ENCODE measurements at places on chromosomes 12 and 14.

GRCh38 chr12:47269916-47270315, 190.2 kb upstream of the AMIGO2 start:
- peaks cover 19% of the 10 kb centered on the region for H3K36me3 ChIP-seq
- peaks cover 78% of the 10 kb centered on the region for H3K4me1 ChIP-seq
- DNase-seq = no peak
- H3K4me3 ChIP-seq = no peak overlapping the region

DNA sequence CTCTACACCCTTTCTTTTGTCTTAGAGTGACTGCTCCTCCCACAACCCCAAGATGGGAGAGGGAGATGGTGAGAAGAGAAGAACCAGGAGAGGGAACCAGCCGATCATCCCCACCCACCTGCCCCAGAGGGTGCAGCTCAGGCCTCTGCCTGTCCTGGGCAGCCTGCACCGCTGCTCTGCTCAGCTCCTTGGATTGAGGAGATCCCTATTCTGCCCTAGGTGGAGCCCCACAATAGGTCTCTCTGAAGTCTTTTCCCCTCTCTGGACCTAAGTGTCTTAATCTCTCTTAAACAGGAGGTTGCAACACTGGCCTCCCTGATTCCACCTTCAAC, 2.2 kb downstream of the ANKRD33 start:
- H3K36me3 ChIP-seq = no peaks in the 10 kb centered on the region
- H3K4me3 ChIP-seq = no peak overlapping the region
- no peak overlapping the region for H3K27ac ChIP-seq
- no peak for DNase-seq
- H3K4me1 ChIP-seq = peaks cover 9% of the 10 kb centered on the region

DNA sequence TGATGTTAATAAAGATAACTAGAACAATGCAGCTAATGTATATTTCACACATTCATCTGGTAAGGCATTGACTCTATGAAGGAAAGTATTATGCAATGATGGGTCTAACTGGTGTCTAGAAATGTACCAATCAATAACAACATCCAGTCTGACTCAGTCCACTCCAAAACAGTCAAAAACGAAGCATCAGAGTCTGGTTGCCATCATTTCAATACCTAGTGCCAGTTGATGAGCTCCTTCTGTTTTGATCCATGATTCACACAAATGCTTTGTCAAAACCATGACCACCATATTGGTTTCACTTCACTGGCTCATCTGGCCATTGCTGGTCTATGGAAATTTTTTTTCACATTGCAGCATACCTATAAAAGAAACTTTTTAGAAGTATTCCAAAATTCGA, 747.2 kb upstream of the TMEM132C start:
- no peaks in the 10 kb centered on the region for H3K27me3 ChIP-seq
- DNase-seq = no peak
- H3K4me1 ChIP-seq = no peaks in the 10 kb centered on the region
- no peak overlapping the region for H3K4me3 ChIP-seq

DNA sequence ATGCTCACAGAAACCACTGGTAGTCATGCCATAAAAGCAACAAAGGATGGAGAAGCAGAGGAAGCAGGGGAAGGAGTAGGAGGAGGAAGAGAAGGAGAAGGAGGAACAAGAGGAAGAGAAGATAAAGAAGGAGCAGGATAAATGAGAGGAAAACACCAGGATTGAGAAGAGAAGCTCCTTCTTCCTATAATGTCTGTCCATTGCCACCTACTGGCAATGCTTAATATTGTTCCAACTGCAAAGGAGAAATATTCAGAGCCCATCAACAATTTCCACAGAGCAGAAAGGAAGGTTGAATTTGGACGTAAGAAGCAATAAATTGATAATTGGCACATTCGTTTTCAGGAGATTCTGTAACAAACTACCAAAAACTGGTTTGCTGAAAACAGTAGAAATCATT, 898.4 kb downstream of the SLC16A7 start:
- H3K27me3 ChIP-seq = no peaks in the 10 kb centered on the region
- H3K27ac ChIP-seq = no peak overlapping the region
- H3K36me3 ChIP-seq = no peaks in the 10 kb centered on the region
- H3K4me3 ChIP-seq = no peak overlapping the region
- DNase-seq = no peak

DNA sequence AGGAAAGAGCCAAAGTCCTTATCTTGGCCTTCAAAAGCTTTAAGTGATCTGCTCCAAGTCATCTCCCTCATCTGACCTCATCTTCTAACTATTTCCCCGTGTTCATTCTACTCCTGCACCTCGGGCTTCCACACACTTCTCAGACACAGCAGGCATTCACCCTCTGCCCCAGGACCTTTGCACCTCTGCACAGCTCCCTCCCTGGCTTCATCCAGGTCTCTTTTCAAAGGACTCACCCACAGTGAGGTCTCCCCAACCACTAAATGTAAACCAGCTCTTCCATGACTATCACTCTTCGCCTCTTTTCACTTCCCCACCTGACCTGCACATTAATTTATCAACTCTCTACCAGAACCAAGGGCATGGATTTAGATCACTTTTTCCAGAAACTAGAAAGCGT, 161.8 kb downstream of the PIWIL1 start:
- H3K4me3 ChIP-seq = no peak overlapping the region
- H3K27ac ChIP-seq = no peak overlapping the region
- no peak for DNase-seq
- H3K4me1 ChIP-seq = no peaks in the 10 kb centered on the region

GRCh38 chr14:43157661-43158060, 1349.4 kb downstream of the FSCB start:
- no peaks in the 10 kb centered on the region for H3K36me3 ChIP-seq
- H3K4me1 ChIP-seq = no peaks in the 10 kb centered on the region
- H3K27ac ChIP-seq = no peak overlapping the region
- no peak for DNase-seq
- no peak overlapping the region for H3K4me3 ChIP-seq

DNA sequence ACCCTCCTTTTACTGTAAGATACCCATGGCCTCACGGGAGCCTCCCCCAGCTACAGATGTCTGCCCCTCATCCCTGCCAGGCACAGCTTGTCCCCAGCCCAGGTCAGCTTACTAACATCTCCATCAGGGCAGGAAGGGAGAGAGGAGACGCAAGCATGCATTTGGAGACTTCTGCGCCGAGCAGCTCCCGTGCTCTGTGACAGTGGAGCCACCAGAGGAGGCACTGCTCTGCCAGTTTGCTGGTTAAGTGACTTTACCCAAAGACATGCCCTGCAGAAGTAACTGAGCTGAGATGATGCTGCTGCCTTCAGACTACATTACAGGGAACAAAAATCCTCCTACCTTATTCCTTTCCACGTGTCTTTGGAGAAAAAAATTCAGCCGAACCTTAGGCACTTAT, 133.4 kb downstream of the ESRRB start:
- peaks cover 5% of the 10 kb centered on the region for H3K4me1 ChIP-seq
- no peaks in the 10 kb centered on the region for H3K36me3 ChIP-seq
- no peak for DNase-seq
- H3K27ac ChIP-seq = no peak overlapping the region

- H3K27me3 ChIP-seq = no peaks in the 10 kb centered on the region
- DNase-seq = no peak
- no peaks in the 10 kb centered on the region for H3K36me3 ChIP-seq
- H3K4me1 ChIP-seq = no peaks in the 10 kb centered on the region
These were observed 183.9 kb downstream of the ETNK1 start for GRCh38 chr12:22808860-22809259.

GRCh38 chr12:8899830-8900229, 14.5 kb upstream of the PHC1 start:
- DNase-seq = no peak
- no peaks in the 10 kb centered on the region for H3K27me3 ChIP-seq
- H3K4me3 ChIP-seq = no peak overlapping the region
- H3K4me1 ChIP-seq = peaks cover 3% of the 10 kb centered on the region
- H3K36me3 ChIP-seq = no peaks in the 10 kb centered on the region

DNA sequence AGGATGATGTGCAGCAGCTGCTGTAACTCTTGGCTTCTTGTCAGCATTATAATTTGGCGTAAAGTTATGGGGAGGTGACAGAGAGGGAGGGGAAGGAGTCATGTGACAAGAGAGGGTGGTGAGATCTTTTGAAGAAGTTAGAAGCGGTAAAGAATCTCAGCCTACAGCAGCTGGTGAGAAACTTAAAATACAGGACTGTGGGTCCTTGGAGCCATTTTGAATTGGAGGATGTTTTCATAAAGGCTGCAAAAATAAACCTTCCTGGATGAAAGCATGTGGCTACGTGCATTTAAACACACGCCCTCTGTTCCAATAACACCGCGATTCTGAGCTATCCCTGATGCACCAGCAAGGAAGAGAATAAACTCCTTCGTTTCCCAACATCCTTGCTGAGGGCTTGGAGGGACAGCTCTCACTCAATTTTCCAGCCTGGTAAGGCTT, 133.7 kb downstream of the TMEM30B start:
- H3K4me1 ChIP-seq = no peaks in the 10 kb centered on the region
- no peak overlapping the region for H3K4me3 ChIP-seq
- no peaks in the 10 kb centered on the region for H3K36me3 ChIP-seq
- no peak for DNase-seq

- DNase-seq = no peak
- H3K36me3 ChIP-seq = no peaks in the 10 kb centered on the region
- H3K4me3 ChIP-seq = no peak overlapping the region
- H3K27me3 ChIP-seq = no peaks in the 10 kb centered on the region
- no peaks in the 10 kb centered on the region for H3K4me1 ChIP-seq
These were observed 13.0 kb upstream of the RIOX1 start for GRCh38 chr14:73477618-73478266.

- DNase-seq = no peak
- no peaks in the 10 kb centered on the region for H3K36me3 ChIP-seq
- H3K27ac ChIP-seq = no peak overlapping the region
- H3K4me1 ChIP-seq = no peaks in the 10 kb centered on the region
- H3K27me3 ChIP-seq = no peaks in the 10 kb centered on the region
These were observed 609.1 kb downstream of the SOX5 start for GRCh38 chr12:23340351-23340750.

GRCh38 chr12:50786498-50787231, 22.8 kb downstream of the ATF1 start:
- no peaks in the 10 kb centered on the region for H3K27me3 ChIP-seq
- no peak overlapping the region for H3K27ac ChIP-seq
- peaks cover 13% of the 10 kb centered on the region for H3K4me1 ChIP-seq
- no peak overlapping the region for H3K4me3 ChIP-seq
- H3K36me3 ChIP-seq = peaks cover 31% of the 10 kb centered on the region

DNA sequence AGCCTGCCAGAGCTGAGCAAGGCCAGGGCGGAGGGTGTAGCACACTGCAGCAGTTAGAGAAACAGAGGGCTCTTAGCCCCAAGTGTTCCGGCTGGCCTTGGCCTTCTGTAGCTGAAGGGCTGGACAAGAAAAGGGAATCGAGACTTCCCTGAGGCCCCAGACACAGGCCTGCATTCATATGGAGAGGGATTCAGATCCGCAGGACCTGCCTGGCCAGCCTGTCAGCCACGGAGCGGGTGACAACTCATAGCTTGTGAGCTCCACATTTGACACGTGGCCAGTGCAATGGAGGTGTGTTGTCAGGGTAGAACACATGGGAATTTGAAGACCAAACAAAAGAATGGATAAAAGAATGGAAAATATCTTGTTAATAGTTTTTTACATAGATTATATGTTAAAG, 182.2 kb upstream of the GSC start:
- no peak overlapping the region for H3K27ac ChIP-seq
- no peak for DNase-seq
- H3K27me3 ChIP-seq = peaks cover 12% of the 10 kb centered on the region

GRCh38 chr14:24403294-24403998, 4.6 kb downstream of the NYNRIN start:
- no peak overlapping the region for H3K4me3 ChIP-seq
- H3K36me3 ChIP-seq = no peaks in the 10 kb centered on the region
- no peak overlapping the region for H3K27ac ChIP-seq
- DNase-seq = no peak
- peaks cover 22% of the 10 kb centered on the region for H3K27me3 ChIP-seq

GRCh38 chr12:105978276-105978675, 160.5 kb downstream of the NUAK1 start:
- no peaks in the 10 kb centered on the region for H3K4me1 ChIP-seq
- H3K4me3 ChIP-seq = no peak overlapping the region
- peaks cover 4% of the 10 kb centered on the region for H3K27me3 ChIP-seq
- DNase-seq = no peak
- no peaks in the 10 kb centered on the region for H3K36me3 ChIP-seq

DNA sequence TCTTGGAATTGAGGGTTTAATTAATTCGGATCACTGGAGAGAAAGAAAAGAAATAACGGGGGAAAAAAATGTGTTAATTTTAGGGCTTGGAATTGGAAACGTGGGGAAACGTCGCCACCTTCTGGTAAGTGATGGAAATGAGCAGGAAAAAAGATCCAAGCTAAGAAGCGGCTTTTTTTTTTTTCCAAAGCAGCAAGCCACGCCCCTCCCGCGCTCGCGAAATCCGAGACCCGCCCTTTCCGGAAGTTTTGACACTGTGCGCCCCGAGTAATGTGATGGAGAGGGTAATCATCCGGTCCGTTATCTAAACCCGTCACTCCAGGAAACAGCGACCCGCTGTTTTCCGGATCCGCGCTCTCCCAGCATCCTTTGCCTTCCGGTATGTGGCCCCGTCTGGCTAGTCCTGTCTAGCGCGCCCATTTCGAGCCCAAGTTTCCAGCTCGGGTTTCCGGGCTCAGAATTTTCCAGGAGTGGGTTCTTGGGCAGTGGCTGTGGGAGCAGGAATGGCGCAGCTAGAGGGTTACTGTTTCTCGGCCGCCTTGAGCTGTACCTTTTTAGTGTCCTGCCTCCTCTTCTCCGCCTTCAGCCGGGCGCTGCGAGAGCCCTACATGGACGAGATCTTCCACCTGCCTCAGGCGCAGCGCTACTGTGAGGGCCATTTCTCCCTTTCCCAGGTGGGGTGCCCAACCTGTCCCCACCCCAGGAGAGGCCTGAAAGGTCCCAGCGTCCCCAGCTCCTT, at the start of gene ALG10B:
Gene ALG10B, plus strand, starts transcription at position 384 of the 739 bp plus-strand sequence. Its CDS starts 120 bp downstream, at position 504.
- H3K27ac ChIP-seq = peak within 1 kb of the TSS; percentile 94
- no peaks in the 10 kb centered on the region for H3K27me3 ChIP-seq
- H3K4me1 ChIP-seq = peaks cover 21% of the 10 kb centered on the region
- H3K4me3 ChIP-seq = peak within 1 kb of the TSS; percentile 98
- H3K36me3 ChIP-seq = peaks cover 3% of the 10 kb centered on the region

DNA sequence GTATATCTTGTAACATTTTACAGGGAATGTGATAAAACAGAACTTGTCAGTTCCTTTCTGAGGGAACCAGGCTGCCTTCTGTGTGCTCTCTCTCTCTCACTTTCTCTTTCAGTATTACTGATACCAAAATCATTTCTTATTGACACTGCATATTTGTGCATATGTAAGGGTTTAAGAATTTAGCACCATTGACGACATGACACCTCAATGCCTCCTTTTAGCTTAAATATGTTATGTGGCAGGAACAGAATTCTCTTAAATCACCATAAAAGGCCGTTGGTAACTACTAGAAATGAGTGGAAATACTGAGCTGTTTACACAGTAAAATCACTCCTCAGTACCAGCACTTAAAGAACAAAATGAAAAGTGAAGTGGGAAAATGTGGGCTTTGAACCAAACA, 457.7 kb upstream of the SYT1 start:
- no peaks in the 10 kb centered on the region for H3K27me3 ChIP-seq
- no peaks in the 10 kb centered on the region for H3K4me1 ChIP-seq
- no peaks in the 10 kb centered on the region for H3K36me3 ChIP-seq
- H3K4me3 ChIP-seq = no peak overlapping the region
- H3K27ac ChIP-seq = no peak overlapping the region
- no peak for DNase-seq

GRCh38 chr12:51522696-51523095, 68.3 kb upstream of the SCN8A start:
- no peaks in the 10 kb centered on the region for H3K4me1 ChIP-seq
- no peak for DNase-seq
- H3K27me3 ChIP-seq = no peaks in the 10 kb centered on the region
- no peak overlapping the region for H3K27ac ChIP-seq

GRCh38 chr12:75672200-75672599, 160.8 kb upstream of the KRR1 start:
- no peak for DNase-seq
- H3K27ac ChIP-seq = no peak overlapping the region
- H3K4me3 ChIP-seq = no peak overlapping the region
- H3K36me3 ChIP-seq = no peaks in the 10 kb centered on the region
- no peaks in the 10 kb centered on the region for H3K27me3 ChIP-seq
- H3K4me1 ChIP-seq = peaks cover 3% of the 10 kb centered on the region
